ENCODE measurements at places on chromosomes 2 and 18. TPM values are rescaled to one million over a fixed set of nuclear protein-coding genes. Genes with fewer than 3 reads are reported as not detected.

The UGT1A6 gene
- not detected for total RNA-seq

The SOWAHC gene
- 18.5 TPM for total RNA-seq

The IL36RN gene
- not detected for total RNA-seq

The WNT10A gene
- not detected for total RNA-seq

GRCh38 chr2:41024816-41025215 is 572.9 kb upstream of the SLC8A1 start:
- DNase-seq = no peak

DNA sequence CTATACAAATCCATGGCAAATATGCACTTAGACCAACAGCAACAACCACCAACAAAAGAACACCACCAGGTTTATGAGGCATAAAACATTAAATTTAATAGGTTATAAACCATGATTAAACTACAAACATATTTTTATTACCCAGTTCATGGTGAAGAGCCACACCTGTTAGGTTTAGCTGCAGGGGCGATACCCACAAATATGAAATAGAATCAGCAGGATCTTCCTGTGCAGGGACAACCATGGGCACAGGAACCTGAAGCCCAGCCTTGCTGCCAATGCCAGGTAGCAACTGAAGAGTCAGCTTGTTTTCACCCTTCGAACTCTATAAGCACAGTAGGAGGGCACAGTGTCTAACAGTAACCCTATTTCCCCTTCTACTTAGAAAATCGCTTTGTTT is 675.0 kb downstream of the SATB2 start:
- DNase-seq = no peak

DNA sequence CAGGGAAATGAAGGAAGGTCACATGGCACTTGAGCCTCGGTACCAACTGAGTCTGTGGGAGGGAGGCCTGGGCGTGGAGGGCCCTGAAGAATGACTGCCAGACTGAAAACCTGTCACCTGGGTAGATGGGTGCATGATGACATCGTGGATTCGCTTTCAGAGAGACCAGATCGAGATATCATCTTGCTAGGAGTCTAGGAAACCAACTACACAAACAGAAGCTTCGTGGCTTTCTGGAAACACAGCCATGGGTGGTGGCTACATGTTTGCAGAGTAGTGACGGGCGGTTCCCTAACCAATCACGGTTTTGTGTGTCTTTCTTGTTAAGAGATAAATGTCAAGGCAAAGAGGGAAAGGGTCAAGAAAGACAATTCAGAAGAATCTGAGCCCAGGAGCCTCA is 155.0 kb downstream of the EIPR1 start:
- DNase-seq = no peak

DNA sequence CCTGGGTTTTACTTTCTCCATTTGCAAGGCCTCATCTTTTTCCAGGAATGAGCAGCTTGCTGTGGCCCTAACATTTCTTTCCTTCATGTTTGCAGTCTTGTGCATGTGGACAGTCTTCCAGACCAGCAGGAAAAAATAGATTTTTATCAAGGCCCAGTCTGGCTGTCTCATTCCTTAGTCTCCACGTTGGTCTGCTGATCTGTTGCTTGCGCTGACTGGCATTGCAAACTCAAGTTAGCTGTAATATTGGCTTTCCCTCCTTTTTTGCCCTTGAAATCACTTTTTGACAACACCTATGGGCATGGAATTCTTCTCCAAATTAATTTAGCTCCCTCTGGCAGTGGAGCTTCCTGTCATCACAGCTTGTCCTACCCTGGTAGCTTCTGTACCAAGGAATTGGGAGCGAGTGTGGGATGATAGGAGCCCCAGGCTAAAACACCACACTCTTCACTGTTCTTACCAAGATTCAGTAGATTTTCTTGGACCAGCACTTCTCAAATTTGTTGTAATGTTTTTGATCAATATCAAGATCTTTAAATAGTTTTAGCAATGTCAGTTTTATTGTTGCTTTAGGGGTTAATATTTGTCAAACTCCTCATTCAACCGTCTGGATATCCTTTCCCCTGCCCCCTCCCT is 48.2 kb downstream of the DIS3L2 start:
- no peak for DNase-seq

- no peak for DNase-seq
Measured at GRCh38 chr2:131394147-131394931, 30.4 kb upstream of the RAB6D start.

DNA sequence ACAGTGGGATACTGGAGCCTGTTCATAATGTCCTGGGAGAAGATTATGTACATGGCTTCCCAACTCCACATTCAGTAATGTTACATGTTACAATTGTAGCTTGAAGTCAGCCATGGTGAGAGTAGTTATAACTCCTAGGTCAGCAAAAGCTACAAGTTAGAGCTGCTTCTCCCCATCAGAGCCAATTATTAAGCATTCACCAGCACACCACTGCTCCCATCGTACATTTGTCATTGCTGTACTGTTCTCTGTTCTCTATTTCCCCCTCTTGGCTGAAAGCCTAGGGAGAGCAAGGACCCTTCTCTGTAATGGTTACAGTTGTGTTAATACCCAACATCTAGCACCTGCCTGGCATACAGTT is 5.3 kb upstream of the TLK1 start:
- no peak for DNase-seq

- peak; percentile 67 for DNase-seq
Measured at GRCh38 chr2:207253666-207254345, 88.1 kb upstream of the KLF7 start.

DNA sequence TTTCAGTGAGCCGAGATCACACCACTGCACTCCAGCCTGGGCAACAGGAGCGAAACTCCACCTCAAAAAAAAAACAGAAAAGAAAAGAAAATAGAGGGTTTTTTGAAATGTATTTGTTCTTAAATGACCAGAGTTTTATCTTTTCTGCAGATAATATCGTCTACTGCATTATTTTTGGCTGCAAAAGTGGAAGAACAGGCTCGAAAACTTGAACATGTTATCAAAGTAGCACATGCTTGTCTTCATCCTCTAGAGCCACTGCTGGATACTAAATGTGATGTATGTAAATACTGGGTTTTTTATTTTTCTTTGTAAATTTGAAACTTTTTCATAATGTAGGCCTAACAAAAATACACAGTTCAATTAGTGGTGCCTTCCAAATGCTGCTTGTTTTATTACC is 18.1 kb downstream of the CCNT2 start:
- no peak for DNase-seq

- no peak for DNase-seq
Measured at GRCh38 chr2:9753665-9754531, 89.4 kb upstream of the TAF1B start.

The C2orf74 gene
- total RNA-seq = 37.5 TPM

The SKOR2 gene
- total RNA-seq = not detected

The CIB4 gene
- not detected for total RNA-seq

- no peak for DNase-seq
Measured at GRCh38 chr2:30421026-30421603, 25.9 kb upstream of the LCLAT1 start.

The CNDP1 gene
- total RNA-seq = not detected

DNA sequence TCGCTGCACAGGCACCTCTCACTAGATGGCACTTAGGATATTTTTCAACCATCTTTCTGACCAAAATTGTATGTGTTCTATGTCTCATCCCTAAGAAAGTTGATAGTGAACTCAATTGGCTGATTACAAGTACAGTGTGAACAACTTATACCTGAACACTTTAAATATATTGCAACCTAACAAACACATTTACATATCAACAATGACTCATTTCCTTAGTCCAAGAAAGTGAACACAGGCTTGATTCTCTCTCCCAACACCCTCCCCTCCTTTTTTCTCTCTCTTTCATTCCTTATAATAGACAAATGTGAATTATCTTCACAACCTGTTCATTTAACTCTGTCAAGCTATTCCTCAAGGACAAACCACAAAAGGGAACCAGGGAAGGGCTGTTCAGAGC is 192.0 kb downstream of the SLC8A1 start:
- no peak for DNase-seq

DNA sequence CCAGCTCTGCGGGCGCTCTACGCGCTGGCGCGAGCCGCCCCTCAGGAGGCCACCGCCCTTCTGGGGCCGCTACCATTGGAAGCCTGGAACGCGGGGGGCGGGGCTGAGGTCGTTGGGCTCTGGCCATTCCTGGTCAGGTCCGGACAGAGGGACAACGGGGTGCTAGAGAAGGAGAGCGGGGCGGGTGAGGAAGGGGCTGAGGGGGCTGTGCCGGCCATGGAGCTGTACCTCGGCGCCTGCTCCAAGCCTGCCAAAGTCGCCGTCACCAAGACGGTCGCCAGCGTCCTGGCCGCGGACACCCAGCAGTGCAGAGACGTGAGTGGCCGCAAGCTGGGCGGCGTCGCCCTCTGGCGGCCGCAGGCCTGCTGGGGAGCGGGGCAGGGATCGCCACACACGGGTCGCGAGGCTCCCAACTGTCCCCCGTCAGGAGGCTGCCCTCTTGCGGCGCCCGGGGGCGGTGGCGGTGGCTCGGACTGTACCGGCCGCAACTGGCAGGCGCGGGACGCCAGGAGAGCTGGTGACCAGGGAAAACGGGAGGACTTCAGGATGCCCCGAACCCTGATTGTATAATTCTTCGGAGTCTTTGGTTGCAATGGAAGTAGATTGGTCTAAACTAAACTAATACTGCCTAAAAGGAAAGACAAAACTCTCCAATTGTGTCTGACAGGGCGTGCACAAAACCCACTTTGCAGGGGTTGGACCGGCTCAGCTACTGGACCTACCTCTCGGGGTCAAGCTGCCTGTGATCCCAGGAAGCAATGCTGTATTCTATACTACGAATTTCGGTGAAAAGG is at the start of gene FSIP2:
TSS of gene FSIP2 (plus strand) at position 126 of the 794 bp plus-strand sequence. CDS start at position 217, 91 bp downstream.
- DNase-seq = no peak

DNA sequence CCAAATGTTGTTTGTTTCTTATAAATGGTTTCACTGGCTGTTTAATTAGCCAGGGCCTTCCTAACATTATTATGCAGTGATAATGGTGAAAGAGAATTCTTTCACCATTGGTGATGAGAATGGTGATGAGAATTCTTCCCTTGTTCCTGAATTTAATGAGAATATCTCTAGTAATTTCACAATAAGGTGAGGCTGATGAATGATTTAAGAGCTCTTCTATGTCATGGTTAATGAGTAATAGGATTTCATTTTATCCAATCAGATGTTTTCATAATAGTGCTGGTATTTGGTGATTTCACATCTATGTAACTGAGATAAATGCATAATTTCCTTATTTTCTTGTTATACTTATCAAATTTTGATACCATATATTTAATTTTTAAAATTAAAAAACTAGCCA is 535.7 kb upstream of the ZEB2 start:
- DNase-seq = no peak

The GALNT14 gene
- 0.21 TPM for total RNA-seq

DNA sequence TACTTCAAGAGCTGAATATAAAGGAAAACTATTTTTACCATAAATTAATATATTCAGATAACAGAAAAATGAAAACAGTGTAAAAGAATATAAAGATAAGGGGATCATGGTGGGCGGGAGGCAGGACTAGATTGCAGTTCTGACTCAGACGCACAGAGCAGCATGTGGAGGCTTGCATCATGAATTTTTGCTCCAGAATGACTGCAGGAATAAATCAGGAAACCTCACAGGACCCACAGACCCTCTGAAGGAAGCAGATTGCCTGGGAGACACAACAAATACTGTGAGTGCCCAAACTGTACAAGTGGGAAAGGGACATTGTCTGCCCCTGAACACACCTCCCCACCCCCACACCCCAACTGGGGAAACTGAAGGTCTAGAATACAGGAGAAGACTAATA is 19.2 kb upstream of the SIGLEC15 start:
- no peak for DNase-seq

DNA sequence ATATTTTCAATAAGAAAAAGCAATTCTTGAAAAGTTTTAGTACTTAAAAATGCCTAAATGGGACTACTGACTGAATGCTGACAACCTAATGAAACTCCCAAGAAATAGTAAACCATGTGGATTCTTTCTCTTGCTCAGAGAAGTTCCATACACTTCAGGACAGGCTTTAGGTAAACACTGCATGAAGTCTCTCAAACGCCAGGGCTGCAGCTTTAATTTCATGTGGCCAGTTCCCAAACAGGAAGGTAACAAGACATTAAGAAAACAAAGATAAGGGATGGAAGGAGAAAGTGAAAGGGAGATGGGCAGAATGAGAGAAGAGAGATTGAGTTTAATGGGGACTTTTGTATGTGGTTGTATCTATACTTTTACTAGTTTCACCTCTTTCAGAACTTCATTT is 734.7 kb upstream of the PKDCC start:
- DNase-seq = no peak

The ASB3 gene
- total RNA-seq = 15.7 TPM

DNA sequence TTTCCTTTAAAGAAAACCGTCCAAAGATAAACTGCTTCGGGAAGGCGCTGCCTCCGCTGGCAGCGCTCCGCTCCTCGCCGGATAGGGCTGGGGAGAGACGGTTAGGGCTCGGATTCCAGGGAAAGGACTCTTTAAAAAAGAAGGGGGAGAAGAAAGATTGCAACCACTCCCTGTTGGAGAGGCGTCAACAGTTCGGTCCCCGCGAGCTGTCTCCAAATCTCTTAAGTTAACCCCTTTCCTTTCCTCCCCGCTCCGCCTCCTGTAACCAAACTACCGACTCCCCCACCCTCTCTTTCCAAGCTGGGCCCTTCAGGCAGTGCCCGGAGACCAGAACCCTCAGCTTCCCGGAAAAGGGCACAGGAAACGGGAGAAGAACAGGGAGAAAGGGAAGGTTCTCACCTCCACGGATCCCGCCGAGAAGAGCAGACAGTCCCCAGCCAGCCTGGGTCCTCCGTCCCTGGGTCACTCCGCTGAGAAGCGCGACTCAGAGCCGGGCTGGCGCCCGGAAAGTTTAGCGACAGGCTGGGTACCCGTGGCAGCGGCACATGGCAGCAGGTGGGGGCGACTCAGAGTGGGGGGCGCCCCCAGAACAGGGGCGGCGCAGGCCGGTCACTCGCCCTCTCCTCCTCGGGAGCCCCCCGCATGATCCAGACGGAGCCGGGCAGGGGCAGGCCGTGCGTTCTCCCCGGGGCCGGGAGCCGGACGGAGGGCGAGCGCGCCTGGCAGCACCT is 675 bp downstream of the FZD5 start:
- DNase-seq = no peak

- DNase-seq = no peak
Measured at GRCh38 chr2:241869087-241869961, at the start of gene RTP5. Gene RTP5, plus strand, starts transcription at chr2:241869729. Its CDS starts 28 bp downstream, at chr2:241869757.

The MAP2 gene
- 0.21 TPM for total RNA-seq

GRCh38 chr2:232038881-232039485 is 77.5 kb downstream of the DIS3L2 start:
- DNase-seq = no peak

GRCh38 chr18:76426737-76427305 is 68.2 kb downstream of the ZNF516 start:
- DNase-seq = peak; percentile 34

- DNase-seq = no peak
Measured at GRCh38 chr2:30730736-30731647, 76.3 kb downstream of the CAPN13 start.

GRCh38 chr18:7190547-7191156 is 40.2 kb upstream of the LRRC30 start:
- no peak for DNase-seq
